ENCODE measurements at places on chromosomes 7 and 10.

DNA sequence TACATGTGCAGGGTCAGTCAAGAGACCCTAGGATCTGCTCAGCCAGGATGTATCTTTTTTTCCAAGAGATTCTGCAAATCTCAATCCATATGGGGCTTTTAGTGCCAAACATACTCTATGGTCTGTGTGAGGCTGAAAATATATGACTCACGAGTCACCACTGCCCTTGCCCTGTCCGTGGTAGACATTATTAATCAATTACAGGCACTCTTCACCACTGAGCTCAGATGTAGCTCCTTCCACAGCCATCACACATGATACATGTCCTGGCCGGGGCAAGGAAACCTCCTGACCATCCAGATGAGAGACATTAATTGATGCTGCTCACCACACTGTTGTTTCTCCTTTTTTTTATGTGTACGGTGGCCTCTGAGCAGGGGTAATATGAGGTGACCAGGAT lies 90.2 kb upstream of the RET start:
- DNase-seq = no peak

GRCh38 chr10:69850440-69850839 lies 48.7 kb downstream of the COL13A1 start:
- DNase-seq = no peak

DNA sequence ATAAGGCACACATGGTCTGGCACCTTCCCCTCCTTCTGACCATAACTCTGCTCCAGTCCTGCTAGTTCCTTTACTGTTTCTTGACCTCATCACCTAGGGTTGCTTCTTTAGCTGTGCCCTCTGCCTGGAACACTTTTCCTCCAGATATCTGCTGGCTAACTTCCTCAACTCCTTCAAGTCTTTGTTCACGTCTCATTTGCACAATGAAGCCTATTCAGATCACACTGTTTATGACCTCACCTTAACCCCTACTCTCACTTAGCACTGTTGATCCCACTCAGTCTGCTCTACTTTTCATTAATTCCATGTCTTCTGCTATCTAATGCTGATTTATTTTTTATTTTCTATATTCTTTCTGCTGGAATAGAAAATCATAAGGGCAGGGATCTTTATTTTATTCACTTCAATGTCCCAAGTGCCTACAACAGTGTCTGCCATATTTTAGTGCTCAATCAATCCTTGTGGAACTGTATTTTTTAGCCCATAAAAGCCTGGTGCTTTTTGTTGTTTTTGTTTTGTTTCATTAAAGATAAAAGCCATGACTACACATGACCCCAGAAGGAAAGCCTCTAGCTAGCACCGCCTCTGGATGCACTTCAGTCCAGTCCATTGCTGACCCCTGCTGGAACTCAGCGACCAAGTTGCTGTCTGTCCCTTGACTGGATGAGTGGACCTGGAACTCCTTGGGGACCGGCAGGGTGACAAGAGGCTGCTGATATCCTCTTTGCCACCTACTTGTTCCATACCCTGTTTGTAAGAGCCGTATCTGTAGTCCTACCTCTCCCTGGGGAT lies 12.3 kb downstream of the KLF14 start:
- no peak for DNase-seq

GRCh38 chr10:3879073-3879472 lies 94.1 kb upstream of the KLF6 start:
- no peak for DNase-seq

- DNase-seq = no peak
Measured at GRCh38 chr7:67738958-67739357, 742.3 kb downstream of the TYW1 start.

- no peak for DNase-seq
Measured at GRCh38 chr10:36164556-36165504, 522.7 kb upstream of the FZD8 start.

DNA sequence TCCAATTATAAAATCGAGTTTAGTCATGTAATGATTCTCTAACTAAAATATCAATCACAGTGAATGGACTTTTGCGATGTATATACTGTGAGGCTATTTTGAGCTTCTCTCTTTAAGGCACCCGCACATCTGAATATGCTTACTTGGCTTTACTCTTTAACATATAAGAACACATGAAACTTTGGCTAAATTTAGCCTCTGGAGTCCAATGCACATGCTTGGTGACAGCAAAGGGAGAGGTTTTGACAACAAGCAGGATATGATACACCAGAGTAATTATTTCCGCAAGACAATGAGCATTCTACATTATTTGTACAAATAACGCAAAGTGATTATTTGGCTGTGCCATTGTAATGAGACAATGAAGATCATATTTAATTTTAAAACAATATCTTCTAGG lies 72.4 kb downstream of the ARID5B start:
- no peak for DNase-seq

- no peak for DNase-seq
Measured at GRCh38 chr7:105585850-105586500, 4.7 kb upstream of the EFCAB10 start.

GRCh38 chr7:86965727-86966120 lies 93.7 kb downstream of the ELAPOR2 start:
- no peak for DNase-seq

GRCh38 chr10:32054094-32054493 lies 2.1 kb downstream of the KIF5B start:
- no peak for DNase-seq

GRCh38 chr10:98312349-98312748 lies 44.4 kb upstream of the LOXL4 start:
- no peak for DNase-seq

DNA sequence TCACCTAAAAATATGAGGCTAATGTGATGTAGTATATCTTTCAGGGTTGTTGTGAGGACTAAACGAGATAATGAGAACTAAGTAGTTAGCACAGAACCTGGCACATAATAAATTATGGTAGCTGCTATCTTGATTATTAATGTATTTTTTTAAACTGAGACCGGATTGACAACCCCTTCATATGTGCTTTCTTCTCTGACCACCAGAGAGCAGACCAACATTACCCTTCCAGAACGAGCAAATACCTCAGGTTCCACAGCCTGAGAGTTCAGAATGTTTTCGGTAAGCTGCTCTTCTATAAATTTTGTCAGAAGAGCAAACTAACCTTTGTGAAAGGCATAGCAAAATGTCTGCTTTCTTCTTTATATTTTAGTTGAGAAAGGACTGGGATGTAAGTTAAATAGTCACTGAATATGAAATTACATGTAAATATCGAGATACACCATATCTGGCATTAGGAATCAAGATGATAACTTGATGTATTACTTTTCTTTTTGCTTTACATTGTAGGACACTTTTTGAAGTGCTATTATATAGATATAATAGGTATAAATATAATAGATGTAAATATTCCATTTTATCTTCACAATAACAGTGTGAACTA lies 13.6 kb upstream of the BPGM start:
- no peak for DNase-seq

- no peak for DNase-seq
Measured at GRCh38 chr10:71528371-71529206, 131.9 kb downstream of the CDH23 start.

- DNase-seq = no peak
Measured at GRCh38 chr7:45685619-45686240, 111.6 kb downstream of the ADCY1 start.

DNA sequence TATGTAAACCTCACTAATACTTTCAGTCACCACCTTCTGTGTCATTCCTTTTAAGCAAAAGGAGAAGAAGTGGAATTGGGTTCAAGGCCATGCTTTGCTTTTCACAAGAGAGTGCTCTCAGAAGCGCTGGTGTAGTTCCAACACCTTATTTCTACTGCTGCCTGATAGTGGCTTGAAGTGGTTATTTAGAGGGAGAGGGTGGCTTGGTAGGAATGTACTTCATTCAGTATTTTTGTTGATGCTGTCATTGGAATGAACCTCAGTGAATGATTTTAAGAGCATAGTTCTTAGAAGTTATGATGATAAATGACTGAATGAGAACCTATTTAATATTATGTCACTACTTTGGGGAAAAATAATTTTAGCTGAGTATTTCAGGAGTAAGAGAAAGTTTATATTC lies 396.7 kb downstream of the EXOC4 start:
- DNase-seq = no peak

- DNase-seq = no peak
Measured at GRCh38 chr10:29595636-29596225, 39.0 kb downstream of the SVIL start.

- DNase-seq = no peak
Measured at GRCh38 chr10:50440489-50440888, 183.3 kb downstream of the SGMS1 start.

GRCh38 chr7:29236649-29237048 lies 42.1 kb downstream of the CHN2 start:
- no peak for DNase-seq

- DNase-seq = no peak
Measured at GRCh38 chr7:106954840-106955239, 89.7 kb upstream of the PRKAR2B start.

- no peak for DNase-seq
Measured at GRCh38 chr10:11164803-11165590, 147.3 kb downstream of the CELF2 start.

- no peak for DNase-seq
Measured at GRCh38 chr7:24572016-24572392, 1.2 kb upstream of the PALS2 start.

GRCh38 chr7:157674027-157674714 lies 337.4 kb downstream of the DNAJB6 start:
- no peak for DNase-seq

DNA sequence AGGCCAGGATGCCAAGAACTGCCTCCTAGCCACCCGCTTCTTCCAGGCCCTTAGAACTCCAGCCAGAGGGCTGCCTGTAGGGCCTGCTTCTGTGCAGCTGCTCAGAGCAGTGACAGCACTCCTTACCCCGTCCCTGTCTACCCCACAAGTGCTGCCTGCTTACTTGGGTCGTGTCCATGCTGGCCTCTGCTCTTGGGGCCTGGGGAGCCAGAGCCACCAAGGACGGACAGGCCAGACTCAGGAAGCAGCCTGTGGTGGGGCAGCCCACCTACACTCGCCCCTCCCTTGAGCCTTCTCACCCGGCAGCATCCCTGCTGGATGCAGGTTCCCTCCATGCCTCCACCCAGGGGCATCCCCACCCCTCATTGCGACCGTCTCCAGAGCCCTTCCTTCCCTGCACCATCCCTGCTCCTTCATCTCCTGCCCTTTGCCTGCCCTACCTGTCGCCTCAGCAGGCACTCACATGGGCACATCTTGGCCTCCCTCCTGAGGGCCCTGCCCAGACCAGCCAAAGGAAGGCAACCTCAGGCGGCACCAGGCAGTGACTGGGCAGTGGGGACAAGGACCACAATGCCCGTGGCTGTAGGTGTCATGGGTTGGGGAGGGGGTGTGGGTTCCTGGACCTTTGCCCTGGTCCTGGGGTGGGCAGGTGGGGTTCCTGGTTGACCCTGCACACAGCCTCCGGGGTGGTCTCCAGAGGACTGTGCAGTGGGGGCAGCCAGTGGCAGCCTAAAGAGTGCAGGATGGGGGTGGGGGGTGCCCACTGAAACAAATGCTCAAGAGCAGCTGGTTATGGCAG lies 78.0 kb upstream of the TNS3 start:
- DNase-seq = no peak

DNA sequence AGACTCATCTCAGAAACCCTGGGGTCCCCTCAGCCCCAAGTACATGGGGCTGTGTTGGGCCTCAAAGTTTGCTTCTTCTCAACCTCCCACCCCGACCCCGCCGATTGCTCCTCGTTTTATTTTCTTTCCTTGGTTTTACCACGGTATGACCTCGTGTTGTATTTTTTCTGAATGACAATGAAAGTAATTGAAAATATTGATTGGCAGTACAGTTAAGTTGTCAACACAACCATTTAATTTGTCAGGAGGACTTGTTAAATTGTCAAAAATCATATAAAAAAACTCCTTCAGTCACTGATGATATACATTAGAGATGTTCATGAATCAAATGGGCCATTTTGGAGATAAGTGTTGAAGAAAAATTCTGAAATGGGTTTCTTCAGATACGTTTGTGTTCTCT lies 520.7 kb downstream of the LRMDA start:
- no peak for DNase-seq

DNA sequence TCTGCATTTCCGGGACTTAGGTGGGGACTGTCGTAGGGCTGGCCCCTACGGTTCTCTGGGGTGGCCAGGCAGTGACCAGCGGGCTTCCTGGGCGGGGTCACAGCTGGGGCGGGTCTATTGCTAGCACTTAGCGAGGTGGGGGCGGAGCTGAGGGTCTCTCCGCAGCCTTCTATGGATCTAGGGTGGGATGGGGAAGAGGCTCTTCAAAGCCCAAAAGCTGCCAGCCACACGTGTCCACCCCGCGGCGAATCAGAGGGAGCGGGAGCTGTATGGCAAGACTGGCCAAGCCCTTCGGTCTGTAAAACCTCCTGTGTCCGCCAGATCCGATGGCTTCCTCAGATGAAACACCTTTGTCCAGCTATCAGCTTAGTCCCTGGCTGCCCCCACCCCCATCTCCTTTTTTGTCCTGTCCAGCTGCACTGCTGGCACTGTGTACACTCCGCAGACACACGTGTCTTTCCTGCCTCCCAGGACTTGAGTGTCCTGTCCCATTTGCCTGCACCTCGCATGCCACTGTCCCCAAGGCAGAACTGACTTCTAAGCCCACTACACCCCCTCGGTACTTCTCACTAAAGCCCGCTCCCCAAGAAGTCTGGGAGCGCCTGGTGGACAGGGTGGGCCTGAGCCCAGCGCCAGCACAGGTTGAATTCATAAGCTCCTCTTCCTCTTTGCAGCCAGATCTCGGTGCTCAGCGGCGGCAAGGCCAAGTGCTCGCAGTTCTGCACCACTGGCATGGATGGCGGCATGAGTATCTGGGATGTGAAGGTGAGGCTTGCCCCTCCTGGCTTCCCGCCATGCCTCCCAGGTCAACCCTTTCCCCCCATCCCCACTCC lies 14.8 kb downstream of the PDAP1 start:
- no peak for DNase-seq

GRCh38 chr7:40213291-40213690 lies 78.5 kb downstream of the SUGCT start:
- no peak for DNase-seq

- DNase-seq = no peak
Measured at GRCh38 chr7:44077061-44077460, 5.3 kb downstream of the POLM start.

DNA sequence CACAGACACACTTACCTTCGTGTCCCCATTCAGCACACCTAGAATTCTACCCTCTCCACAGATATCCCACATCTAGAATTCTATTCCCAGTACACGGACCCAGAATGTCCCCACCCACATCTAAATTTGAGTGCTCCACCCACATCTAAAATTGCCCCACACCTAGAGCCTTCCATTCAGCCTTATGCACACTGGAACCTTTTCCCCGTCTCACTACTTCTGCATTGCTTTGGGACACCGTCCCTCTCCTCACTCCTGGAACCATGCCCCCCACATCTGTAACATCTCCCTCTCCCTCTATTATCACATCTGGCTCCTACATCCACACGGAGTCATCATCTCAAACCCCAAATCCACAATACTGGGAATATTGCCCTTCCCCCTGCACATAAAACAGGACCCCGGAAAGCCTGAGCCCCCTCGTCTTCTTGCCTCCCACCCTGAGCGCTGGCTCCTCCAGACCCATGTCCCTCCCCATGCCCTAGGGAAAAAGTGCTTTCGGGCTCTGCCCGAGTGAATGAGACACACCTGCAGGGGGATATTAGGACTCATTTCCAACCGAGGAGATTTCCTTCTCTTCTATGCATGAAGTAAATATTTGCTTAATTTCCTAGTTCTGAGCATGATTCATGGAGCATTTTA lies 125.8 kb upstream of the UNC5B start:
- DNase-seq = no peak

GRCh38 chr10:3067118-3067858 lies at the start of gene PFKP:
Gene PFKP (plus strand): TSS chr10:3067548. CDS start chr10:3067596, 48 bp downstream.
- DNase-seq = peak; percentile 60
